ENCODE measurements at places on chromosomes 5 and 9.
A peak's percentile ranks its signal among the peaks of the same experiment; 100 is the strongest.

- DNase-seq, result no peak
These were observed 39.4 kb downstream of the BICD2 start for GRCh38 chr9:92725266-92725545.

- no peak for DNase-seq
These were observed 93.9 kb downstream of the SNX18 start for GRCh38 chr5:54611290-54611951.

DNA sequence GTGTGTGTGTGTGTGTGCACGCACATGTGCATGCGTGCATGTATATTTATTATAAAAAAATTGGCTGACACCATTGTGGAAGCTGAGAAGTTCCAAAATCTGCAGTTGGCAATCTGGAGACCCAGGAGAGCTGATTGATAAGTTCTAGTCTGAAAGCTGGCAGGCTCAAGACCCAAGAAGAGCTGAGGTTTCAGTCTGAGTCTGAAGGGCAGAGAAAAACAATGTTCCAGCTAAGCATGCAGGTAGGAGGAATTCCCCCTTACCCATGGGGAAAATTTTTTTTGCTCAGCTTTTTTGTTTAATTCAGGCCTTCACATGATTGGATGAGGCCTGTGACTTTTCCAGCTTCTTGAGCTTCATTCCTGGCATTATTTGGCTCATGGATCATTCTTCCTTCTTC, 31.2 kb upstream of the ACTBL2 start:
- DNase-seq, result no peak

GRCh38 chr9:81632599-81632998, 56.7 kb downstream of the TLE1 start:
- DNase-seq, result no peak

- no peak for DNase-seq
These were observed 49.7 kb upstream of the FNIP1 start for GRCh38 chr5:131846536-131846935.

GRCh38 chr5:24621792-24622191, 23.0 kb downstream of the CDH10 start:
- peak; percentile 74 for DNase-seq

GRCh38 chr5:154044581-154044980, 5.8 kb downstream of the MFAP3 start:
- DNase-seq, result no peak

- no peak for DNase-seq
These were observed 19.0 kb upstream of the FAM169A start for GRCh38 chr5:74885170-74885569.

- DNase-seq, result peak; percentile 52
These were observed 17.6 kb upstream of the LCP2 start for GRCh38 chr5:170315154-170315553.

DNA sequence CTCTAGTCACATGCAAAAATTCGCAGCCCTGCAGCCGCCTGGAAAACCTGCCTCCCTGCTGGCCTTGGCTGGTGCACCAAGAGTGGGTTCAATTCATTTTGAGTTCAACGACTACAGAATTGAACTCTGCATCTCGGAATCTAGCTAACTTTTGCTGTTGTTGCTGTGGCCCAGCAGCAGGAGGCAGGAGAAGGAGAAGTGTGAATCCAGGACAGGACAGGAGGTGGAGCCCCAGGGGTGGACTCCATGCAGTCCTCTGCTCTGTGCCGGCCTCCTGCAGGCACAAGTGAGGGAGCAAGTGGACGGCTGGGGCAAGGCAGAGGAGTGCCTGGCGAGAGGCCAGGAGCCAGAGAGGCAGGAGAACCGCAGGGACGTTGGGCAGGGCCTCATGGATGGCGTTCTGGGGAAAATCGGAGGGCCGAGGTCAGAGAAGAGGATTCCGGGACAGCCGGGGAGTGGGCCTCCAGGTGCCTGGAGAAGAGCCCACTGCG, 214.2 kb downstream of the FANCC start:
- no peak for DNase-seq

DNA sequence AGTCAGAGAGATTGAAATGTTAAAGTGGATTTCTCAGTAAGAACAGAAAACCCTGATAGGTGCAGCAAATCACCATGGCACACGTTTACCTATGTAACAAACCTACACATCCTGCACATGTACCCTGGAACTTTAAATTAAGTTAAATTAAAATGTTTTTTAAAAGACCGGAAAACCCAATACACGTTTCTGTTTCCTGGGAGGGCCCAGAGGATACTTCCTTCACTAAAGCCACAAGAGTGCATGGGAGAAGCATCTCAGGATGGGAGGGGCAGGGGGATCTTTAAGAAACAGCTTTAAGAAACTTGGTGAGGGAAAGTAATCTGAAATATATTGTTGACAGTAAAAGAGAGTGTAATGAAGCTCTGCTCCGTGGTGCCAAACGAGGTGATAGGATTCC, 164.7 kb upstream of the PTGER4 start:
- no peak for DNase-seq

- DNase-seq, result no peak
These were observed 74.7 kb upstream of the MAN2A1 start for GRCh38 chr5:109614981-109615380.

GRCh38 chr5:159504857-159505304, 174.6 kb upstream of the IL12B start:
- no peak for DNase-seq

DNA sequence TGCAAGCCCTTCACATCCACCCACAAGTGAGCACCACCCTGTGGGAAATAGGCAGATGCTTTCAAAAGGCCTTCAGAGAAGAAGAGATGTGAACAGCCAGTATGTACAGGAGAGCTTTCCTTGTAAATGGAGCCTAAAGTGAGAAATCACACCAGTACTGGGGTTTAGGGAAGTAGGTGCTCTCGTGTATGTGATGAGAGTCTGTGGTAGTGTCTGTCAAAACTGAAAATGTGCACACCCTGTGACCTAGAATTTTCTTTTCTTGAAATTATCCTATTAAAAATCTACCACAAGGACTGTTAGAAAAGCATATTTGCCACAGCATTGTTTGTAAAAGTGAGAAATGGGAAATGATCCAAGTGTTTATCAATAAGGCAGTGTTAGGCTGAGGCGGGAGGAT, 16.6 kb downstream of the OTULINL start:
- no peak for DNase-seq

GRCh38 chr5:1270933-1271914, 23.6 kb downstream of the TERT start:
- no peak for DNase-seq

DNA sequence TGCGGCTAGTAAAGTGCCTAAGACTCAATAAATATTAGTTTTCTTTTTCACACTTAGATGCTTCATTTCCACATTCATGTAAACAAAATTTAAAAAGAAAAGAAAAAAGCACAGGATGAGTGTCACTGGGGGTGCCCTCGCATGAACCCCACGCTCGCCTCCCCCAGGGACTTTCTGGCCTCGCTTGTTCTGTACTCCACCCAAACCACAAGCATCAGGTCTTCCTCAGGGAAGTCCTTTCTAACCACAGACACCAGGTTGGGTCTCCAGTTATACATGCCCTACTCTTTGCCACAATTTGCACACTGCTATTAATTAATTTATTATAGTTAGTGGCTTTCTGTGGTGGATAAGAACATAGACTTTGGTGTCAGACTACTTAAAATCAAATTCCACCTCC, 92.4 kb downstream of the RORB start:
- DNase-seq, result no peak

DNA sequence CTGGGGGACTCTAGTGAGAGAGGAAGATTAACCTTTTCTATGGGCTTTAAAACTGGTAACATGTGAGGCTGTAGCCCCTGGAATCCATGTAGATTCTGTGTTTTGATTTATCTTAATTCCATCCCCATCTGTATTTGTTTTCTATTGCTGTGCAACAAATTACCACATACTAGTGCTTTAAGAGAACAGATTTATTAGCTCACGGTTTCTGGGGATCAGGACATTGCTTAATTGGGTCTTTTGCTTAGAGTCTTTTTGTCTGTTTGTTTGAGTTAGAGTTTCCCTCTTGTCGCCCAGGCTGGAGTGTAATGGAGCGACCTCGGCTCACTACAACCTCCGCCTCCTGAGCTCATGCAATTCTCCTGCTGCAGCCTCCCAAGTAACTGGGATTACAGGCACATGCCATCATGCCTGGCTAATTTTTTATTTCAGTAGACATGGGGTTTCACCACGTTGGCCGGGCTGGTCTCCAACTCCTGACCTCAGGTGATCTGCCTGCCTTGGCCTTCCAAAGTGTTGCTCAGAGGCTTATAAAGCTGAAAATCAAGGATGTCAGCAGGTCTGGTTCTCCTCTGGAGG, 29.9 kb upstream of the GNA14 start:
- no peak for DNase-seq

GRCh38 chr5:171750311-171750788, 35.3 kb upstream of the SMIM23 start:
- DNase-seq, result no peak

DNA sequence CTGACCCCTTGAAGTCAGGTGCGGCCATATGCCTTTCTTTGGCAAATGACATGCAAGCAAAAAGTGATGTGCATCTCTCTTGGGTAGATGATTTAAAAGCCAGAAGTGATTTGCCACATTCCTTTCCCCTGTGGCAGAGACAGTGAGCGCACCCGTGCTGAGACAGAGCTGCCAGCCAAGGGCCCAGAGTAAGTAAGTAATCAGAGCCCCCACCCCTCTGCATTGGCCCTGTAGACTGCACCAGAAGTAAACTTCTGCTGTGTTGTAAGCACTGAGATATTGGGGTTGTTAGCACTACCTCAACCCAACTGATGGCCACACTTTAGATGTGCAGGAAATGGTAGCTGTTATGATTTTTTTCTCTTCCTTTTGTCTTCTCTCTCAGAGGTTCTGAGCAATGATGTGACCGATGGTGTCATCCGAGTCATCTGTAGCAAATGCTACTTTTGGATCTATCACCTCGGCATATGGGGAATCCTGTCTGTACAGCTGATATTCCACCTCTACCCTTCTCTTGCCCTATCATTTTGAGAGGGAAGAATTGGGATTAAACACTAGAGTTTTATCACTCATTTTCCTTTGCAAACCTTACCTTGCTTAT, 58.0 kb downstream of the DOCK2 start:
- no peak for DNase-seq

- DNase-seq, result no peak
These were observed 57.1 kb downstream of the EDIL3 start for GRCh38 chr5:84327591-84327990.

DNA sequence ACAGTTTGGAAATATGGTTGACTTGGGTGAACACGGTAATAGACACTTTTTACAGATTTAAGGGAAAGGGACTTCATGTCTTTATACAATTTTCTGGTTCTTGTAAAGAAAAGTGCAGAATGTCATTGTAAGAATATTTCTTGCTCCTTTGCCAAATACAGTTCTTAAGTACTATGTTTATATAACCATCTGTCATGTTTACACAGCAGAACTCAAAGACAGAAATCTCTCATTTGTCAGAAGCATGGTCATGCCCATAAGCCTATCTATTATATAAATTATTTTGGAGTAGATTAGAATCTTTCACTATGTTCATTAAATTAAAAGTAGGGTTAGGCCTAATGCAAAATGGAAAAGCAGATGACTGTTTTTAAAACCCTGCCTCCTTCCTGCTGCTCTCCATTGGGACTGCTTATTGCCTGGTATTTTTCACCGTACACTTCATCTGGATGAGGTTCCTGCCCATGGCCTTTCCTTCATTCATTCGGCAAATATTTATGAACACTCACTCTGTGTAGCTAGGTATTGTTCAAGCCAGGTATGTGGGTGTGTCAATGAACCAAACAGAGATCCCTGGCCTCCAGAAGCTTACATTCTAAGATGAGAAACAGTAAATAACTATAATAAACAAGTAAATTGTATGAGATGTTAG, 558.1 kb downstream of the NR2F1-AS1 start:
- DNase-seq, result no peak

DNA sequence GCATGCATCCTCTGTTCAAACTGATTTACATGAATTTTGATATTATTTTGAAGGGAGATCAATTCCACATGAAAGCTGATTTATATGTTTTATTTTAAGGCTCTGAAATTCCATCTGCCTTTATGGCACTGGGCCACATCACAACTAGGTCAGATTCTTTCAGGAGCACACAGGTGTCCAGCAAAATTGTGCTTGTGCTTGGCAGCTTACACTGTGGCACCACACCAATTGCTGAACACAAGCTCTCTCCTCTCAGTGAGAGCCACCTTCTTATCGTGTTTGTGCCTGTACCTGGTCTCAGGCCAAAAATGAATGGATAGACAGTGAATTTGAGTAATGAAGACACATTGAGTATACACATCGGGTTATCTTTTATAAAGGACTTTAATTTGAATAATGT, 200.4 kb downstream of the CDH10 start:
- no peak for DNase-seq

DNA sequence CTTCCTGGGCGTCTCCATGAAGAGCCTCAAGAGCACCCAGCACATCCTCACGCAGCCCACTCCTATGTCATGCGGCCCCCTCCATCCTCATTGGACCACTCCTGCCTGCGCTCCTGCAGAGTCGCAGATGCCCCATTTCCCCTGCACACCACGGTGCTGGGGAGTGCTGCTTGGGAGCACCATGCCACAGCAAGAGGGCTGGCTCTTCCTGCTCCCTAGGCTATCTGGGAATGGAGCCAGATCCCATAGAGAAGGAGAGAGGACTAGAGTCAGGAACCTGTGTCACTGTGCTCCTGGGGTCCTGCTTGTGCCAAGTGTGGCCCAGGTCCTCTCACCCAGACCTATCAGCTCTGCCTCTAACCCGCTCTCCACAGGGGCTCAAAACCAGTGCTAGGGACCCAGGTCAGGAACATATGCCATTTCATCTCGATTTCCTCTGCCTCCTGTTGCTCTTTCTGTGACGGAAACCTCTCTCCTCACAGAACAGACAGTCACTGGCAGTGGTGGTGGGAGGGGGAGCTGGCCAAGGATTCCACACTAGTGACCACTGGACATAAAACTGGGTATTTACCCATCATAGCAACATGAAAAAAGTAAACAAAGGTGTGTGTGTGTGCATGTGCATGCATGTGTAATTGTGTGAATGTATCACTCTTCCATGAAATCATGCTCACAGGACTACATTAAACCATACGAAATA, 178.4 kb downstream of the TTLL11 start:
- DNase-seq, result no peak

DNA sequence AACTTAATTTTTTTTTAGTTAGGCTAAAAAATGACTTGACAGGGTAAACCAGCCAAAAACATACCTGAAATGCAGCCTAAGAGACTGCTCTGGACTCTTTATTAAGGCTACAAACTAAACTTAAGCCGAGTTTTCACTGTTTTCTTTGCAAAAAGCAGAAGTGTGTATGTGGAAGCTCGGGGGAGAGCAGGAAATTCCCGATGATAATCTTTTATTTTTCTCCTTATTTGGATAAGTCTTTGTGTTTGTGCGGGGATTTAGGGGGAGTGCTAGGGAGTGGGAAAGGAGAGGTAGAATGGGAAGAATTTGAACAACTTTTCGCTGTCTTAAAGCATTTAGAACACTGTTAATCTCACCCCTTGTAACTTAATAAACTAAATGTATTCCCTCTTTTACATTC, 30.7 kb upstream of the GPR21 start:
- DNase-seq, result no peak

DNA sequence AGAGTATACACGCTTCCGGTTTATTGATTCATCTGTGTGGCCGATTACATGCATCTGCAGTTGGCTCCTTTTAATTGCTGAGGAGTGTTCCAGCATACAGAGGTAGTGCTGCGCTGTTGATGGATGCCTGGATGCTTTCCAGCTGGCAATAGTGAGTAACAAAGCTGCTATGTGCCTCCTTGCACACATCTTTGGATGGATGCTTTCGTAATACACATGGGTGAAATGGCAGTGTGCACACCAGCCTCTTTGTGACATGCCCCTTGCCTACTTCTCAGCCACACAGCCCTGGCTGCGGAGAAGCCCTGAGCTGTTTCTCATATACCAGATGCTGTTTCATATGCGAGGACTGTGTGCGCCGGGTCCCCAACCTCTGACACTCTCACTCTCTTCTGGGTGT, 151.0 kb downstream of the GADD45G start:
- no peak for DNase-seq

Measured in urinary bladder (tissue), 4 donors.